CD4-positive, alpha-beta T cell treated with Interleukin-10 for 1 hour (primary cell): ENCODE measurements at places on chromosomes 1 and 21.
A peak's percentile ranks its signal among the peaks of the same experiment; 100 is the strongest.

DNA sequence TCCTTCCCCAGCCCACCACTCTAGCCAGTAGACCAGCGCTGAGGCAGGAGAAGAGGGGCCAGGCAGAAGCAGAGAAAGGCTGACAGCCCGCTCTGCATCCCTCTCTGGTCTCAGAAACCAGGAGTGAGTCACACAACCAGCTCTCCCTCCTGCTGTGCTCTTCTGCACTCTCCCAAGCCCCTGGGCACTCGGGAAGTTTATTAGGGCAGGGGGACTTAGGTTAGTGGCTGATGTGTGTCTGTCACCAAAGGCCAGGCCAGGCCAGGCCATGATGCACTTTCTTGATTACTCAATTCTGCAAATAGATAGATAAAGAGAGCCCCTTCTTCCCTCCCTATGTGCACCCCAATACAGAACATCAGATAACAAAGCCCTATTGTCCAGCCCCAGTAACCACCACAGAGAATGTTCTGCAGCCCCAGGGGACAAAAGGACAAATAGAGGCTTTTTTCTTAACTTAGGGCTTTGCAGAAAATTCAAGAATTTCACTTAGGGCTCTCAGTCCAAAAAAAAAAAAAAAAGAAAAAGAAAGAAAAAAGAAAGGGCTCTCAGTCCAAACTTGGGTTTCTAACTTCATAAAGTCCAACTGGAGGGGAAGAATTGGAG is 52.9 kb upstream of the CNTN2 start:
- no peak for DNase-seq

DNA sequence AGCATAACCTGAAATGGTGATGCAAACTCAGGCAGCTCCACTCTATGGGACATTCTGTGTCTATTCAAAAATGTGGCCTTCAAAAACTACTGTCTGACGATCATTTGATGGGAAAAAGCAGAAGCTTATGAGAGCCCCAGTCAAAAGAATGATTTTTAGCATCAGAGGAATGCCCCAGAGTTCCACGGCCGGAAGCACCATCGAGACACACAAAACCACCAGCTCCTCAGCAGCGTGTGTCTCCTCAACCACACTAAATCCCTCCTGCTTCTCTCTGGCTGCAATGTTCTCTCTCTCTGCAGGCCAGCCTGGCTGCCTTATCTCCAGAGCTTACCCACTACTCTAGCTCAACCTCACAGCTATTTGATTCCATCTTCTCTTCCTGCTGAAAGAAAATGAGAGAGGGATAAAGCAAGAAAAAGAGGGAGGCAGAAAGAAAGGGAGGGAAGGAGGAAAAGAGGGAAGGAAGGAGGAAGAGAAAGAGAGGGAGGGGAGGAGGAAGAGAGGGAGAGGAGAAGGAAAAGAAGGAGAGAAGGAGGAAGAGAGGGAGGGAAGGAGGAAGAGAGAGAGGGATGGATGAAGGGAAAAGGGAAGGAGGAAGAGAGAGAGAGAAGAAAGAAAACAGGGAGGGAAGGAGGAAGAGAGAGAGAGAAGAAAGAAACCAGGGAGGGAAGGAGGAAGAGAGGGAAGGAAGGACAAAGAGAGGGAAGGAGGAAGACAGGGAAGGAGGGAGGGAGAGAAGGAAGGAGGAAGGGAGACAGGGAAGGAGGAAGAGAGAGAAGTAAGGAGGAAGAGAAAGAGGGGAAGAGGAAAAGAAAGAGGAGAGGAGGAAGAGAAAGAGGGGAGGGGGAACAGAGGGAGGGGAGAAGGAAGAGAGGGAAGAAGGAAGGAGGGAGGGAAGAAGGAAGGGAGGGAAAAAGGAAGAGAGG is 33.5 kb upstream of the LAPTM5 start:
- peak; percentile 23 for DNase-seq

DNA sequence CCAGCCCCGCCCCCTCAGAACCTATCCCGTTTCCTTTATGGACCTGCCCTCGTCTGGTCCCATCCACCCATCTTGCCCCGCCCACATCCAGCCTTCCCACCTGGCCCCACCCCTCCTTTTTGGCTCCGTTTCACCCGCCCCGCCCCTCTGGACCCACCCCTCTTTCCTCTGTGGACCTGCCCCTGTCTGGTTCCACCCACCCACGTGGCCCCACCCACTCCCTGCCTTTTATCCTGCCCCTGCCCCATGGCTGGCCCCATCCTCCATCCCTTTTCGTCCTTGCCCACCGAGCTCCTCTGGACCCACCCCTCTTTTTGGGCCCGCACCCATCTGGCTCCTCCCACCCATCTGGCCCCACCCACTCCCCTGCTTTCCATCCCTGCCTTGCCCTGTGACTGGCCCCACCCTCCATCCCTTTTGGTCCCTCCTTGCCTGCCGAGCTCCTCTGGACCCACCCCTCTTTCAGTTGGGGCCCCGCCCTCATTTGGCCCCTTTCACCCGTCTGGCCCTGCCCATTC is 177.3 kb downstream of the CAMTA1 start:
- DNase-seq, result peak; percentile 32

DNA sequence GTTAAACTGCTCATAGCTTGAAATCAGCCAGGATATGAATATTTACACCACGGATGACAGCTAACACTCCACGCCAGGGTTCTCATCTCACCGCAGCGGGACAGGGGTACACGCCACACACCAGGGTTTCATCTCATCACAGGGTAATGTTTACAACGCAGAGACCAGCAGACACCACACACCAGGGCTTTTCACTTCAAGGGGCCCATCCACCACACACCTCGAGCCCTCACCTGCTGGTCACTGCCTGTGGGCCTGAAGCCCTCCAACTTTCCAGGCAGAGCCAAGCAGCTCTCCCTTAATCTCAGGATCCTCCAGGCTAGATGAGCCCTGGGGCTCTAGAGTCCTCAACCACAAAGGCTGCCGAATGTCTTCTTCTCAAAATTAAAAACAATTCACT is 1.3 kb upstream of the KRTAP10-12 start:
- DNase-seq, result no peak
